ENCODE measurements at places on chromosomes 4 and X.

- DNase-seq, result no peak
Observed at GRCh38 chrX:56284269-56284668, 52.1 kb downstream of the KLF8 start.

DNA sequence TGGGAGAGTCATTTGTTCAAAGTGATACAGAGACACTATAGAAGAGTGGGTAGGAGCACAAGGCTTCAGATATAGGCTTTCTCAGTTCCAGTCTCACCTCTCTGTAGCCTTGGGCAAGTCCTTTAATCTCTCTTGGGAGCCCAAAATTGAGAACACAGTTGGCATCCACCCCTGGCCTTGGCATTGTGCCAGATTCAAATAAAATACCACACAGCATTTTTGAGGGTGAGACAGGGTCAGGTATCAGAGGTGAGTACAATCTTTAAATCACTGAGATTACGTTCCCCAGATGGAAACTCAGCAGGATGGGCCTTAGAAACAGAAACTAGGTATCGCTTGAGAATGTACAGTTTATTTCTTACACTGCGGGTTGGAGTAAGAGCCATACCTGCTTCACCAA lies 25.2 kb upstream of the SMIM10L2A start:
- no peak for DNase-seq

- DNase-seq, result no peak
Observed at GRCh38 chr4:184477201-184477999, 3.0 kb upstream of the IRF2 start.

GRCh38 chr4:40585201-40585799 lies 44.4 kb downstream of the RBM47 start:
- no peak for DNase-seq

GRCh38 chr4:112451831-112452230 lies 64.1 kb downstream of the NEUROG2 start:
- DNase-seq, result no peak

DNA sequence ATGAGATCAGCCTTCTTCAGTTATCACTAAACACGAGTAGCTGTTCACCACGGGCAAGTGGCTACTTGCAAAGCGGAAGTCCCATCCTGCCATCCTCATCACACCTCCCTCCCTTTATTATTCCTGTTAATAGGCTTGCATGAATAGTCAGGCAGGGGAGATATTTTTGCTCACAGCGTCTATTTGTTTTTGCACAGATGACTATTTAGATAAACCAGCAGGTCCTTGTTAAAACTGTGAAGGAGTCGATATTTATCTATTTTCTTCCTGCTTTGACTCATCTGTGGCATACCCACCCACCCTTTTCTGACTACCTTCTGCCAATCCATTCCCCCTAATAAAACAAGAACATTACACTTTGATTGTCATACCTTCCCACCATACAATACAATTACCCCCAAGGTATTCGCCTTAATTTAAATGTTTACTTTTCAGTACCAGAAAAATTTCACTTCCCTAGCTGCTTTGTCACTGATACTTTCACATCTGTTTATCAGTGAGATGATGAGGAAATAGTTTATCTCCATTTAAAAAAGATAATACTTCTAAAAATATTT lies 96.6 kb upstream of the BANK1 start:
- DNase-seq, result no peak

- no peak for DNase-seq
Observed at GRCh38 chr4:6915041-6916005, 5.7 kb downstream of the TBC1D14 start.

Measured in stimulated activated CD8-positive, alpha-beta memory T cell treated with anti-CD3 and anti-CD28 coated beads, Interleukin-7, amount 100 ng/mL, for 24 hours (primary cell).